Activated naive CD4-positive, alpha-beta T cell (primary cell): ENCODE measurements at places on chromosomes 7 and 10.

GRCh38 chr10:44995581-44995913 lies 5.2 kb upstream of the ZNF22 start:
- DNase-seq = no peak

DNA sequence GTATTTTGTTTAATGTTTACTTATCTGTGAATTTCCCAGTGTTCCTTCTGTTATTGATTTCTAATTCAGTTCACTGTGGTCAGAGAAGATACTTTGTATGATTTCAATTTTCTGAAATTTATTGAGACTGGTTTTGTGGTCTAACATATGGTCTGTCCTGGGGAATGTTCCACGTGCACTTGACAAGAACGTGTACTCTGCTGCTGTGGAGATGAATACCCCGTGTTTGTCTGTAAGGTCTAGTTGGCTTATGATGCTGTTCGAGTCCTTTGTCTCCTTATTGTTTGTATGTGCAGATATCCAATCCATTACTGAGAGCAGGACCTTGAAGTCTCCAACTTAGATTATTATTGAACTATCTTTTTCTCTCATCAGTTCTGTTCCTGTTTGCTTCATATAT lies 371.5 kb upstream of the MYO3A start:
- DNase-seq = no peak

DNA sequence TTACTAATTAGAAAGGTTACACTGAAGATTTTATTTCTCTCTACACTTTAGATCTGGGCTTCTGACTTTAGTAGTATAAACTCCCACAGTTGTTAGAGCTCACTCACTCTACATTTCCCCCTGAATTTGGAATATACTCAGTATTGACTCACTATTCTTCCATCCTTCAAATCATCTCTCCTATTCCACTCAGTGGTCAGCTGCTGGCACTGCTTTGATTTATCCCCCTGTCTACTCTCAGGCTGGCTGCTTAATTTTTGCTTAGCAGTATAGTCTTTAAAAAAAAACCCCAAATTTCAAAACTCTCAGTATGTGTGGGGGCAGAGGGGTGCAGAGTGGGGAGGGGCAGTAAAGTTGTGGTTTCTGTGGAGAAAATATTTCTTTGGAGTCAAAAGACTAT lies 68.9 kb downstream of the CDK6 start:
- no peak for DNase-seq

DNA sequence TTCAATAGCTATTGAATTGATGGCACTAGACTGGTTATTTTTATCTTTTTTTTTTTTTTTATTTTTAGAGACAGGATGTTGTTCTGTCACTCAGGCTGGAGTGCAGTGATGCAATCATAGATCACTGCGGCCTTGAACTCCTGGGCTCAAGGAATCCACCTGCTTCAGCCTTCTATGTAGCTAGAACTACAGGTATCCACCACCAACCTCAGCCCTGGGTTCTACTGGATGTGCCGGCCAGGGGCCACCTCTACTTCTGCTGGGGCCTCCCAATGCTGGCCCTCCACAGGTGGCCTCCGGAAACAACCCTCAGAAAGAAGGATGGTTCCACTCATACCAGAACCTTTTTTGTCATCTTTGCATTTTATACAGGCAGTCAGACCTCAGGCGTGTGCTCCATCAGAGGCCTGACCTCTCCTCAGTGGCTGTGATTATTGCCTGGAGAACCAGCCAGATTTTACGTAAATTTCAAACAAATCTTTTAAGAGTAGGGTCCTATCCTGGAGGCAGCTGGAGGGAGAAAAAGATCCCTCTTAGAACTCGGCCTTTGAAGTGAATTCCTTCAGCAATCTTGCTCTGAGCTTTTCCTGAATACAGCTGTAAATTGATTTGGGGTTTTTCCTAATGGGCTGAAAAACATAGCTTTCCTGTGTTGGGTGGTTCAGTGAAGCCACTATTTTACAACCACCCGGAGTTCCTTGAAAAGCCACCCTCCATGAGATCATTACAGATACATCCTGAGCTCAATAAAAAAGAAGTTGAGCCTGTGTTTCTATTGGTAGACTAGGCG lies 110.0 kb downstream of the SPAG6 start:
- no peak for DNase-seq

GRCh38 chr7:17083392-17084165 lies 201.8 kb upstream of the AGR3 start:
- no peak for DNase-seq
